ENCODE measurements at places on chromosomes 2 and 18.

GRCh38 chr2:146913476-146913875, 931.4 kb upstream of the ACVR2A start:
- DNase-seq: no peak

- no peak for DNase-seq
Measured at GRCh38 chr2:72007402-72007801, 140.3 kb downstream of the CYP26B1 start.

GRCh38 chr18:55321265-55322177, 266.5 kb downstream of the TCF4 start:
- DNase-seq: peak; percentile 1

- DNase-seq: no peak
Measured at GRCh38 chr2:209519906-209520305, 96.1 kb downstream of the MAP2 start.

DNA sequence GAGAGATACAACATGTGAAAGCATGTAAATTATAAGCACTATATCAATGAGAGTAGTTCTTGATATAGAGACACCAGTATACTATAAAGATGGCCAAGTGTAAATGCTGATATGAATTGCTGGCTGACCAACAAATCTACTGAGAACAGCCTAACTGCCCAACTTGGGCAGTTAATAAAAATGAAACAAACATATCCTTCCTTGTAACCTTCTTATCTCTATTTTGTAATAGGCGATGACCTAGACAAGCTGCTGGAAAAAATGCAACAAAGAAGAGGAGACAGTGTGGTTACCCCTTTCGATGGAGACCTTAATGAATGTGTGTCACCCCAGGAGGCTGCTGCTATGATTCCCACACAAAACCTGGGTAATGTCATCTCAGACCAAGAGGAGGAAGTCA, 148.7 kb downstream of the ESCO1 start:
- DNase-seq: no peak

DNA sequence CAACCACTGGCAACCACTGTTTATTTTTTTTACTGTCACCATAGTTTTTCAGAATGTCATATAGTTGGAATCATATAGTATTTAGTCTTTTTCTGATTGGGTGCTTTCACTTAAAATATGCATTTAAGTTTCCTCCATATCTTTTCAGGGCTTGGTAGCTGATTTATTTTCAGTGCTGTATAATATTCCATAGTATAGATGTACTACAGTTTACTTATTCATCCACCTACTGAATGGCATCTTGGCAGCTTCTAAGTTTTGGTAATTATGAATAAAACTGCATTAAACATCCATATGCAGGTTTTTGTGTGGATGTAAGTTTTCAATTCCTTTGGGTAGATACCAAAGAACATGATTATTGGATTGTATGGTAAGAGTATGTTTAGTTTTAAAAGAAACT, 23.0 kb downstream of the CFAP221 start:
- DNase-seq: no peak

DNA sequence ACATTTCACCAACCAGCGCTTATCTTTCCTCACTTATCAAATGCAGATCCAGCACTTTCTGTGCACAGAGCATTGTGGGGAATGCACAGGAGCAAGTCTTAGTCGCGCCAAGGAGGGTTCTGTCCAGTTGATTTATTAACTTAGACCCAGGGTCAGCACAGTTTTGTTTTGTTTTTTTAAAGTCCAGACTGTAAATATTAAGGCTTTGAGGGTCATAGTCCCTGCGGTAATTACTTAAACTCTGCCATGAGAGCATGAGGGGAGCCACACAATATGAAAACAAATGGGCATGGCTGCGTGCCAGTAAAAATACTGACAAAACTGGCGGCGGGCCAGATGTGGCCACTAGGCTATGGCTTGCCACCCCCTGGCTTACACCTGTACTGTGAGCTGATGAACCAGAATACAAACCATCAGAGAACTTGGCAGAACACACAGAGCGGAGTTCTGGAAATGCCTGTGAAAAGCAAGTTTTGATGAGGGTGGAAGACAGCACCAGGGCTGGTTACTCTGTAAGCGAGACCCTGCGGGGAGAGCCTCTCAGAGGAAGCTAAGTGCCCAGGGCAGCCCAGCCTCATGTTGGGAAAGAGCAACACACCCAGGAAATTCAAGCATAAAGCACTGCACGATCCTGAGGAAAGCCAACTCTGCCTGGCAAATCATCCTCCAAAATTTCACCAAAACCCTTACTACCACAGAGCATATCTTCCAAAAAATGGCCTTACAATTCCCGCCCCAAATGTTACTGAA, 43.6 kb downstream of the L3MBTL4 start:
- no peak for DNase-seq

GRCh38 chr2:152095146-152095545, 3.7 kb downstream of the CACNB4 start:
- no peak for DNase-seq

- no peak for DNase-seq
Measured at GRCh38 chr2:166057370-166058164, 70.3 kb downstream of the SCN1A start.

- DNase-seq: no peak
Measured at GRCh38 chr18:45444040-45444439, 171.2 kb upstream of the SLC14A2 start.

GRCh38 chr2:172792711-172793110, 57.1 kb downstream of the RAPGEF4 start:
- no peak for DNase-seq

DNA sequence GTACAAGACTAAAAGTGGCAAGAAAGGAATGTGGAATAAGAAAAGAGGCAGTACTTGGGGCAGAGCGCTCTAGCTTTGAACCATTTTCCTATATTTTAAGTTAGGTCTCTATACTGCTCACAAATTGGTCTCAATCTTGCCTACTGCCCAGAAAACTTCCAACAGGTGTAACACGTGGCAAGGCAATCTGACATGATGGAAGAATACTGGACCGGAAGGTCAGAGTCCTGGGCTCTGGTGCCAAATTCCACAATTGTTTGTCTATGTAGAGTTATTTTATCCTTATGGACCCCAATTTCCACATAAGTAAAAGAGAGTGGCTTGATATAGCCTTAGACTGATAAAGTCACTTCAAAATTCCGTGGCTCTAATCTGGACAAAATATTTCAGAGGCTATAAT, 28.9 kb downstream of the NHEJ1 start:
- no peak for DNase-seq

DNA sequence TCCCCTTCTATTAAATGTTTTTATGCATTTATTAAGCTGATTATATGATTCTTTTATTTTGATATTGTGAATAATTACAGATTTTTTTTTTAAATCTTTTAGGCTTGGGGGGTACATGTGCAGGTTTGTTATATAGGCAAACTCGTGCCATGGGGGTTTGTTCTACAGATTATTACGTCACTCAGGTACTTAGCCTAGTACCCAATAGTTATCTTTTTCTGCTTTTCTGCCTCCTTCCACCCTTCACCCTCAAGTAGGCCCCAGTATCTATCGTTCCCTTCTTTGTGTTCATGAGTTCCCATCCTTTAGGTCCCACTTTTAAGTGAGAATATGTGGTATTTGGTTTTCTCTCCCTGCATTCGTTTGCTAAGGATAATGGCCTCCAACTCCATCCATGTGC, 92.2 kb upstream of the CWC22 start:
- no peak for DNase-seq

GRCh38 chr2:119486886-119487285, 37.4 kb downstream of the SCTR start:
- DNase-seq: no peak

DNA sequence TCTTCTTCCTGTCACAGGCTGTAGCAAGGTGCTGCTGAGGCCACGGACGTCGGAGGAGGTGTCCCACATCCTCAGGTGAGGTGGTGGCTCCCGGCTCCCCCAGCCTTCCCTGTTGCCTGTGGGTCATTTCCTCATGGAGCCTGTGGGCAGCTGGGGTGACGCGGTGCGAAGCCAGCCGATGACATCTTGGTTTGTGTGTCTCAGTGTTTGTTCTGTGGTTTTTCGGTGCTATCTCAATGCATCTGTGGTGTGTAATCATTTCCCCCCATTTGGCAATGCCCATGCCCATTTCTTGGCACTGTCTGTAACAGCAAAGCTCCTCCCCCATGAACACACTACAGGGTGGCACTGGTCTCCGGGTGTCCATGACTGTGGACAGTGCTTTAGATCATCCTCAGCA, 6.6 kb downstream of the D2HGDH start:
- no peak for DNase-seq

- no peak for DNase-seq
Measured at GRCh38 chr18:68735483-68736343, 20.8 kb upstream of the TMX3 start.

DNA sequence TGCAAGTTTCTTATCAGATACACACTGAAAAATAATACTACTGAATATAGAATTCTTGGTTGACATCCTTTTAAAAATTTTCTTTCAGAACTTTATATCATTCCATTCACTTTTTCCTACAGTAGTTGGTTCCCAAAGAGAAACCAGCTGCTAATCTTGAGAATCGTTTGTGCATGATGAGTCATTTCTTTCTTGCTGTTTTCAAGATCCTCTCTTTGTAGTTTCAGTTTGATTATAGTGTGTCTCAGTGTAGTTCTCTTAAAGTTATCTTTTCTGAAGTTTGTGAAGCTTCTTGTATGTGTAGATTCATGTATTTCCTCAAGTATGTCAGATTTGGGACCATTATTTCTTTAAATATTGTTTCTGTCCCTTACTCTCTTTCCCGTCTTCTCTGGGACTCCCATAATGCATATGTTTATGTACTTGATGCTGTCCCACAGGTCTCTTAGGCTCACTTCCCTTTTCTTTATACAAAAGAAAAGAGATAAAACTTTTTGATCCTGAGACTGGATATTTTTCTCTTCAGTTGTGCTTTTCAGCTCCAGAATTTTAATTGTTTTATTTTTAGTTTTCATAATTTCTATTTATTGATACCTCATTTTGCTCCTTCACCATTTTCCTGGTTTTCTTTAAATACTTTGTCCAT, 801.0 kb downstream of the TDRD15 start:
- no peak for DNase-seq

GRCh38 chr18:3422905-3423304, 27.1 kb upstream of the TGIF1 start:
- DNase-seq: no peak

DNA sequence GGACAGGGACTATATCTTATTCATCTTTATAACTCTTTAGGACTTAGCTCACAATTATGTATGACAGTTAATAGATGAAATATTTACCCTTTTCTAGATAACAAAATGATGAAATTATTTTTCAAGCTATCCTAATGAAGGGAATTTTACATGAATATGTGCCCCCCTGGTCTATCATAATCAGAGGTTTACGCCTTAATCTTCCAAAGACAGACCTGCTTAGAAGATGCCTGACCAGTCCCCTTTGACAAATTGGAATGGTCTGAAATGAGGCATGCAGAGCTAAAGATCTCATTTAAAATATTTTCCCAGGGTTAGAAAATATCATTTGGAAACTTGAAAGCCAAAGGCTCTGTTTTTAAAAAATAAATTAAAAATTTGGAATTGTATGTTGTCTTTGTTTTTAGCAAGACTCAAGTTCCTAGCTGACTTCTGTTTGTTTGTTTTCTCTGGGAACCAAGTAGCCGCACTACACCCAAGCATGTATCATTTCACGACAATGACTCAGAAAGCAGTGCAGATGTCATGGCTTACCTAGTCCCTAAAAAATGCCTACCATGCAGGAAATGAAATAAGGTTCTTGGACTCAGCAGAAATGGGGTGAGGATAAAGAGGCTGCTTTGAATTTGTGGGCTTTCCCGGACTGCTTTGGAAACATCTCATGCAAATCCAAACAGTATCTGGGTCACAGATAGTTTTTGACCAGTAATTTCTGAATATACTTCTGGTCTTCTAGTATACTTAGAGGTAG, 162.1 kb downstream of the ZEB2 start:
- DNase-seq: no peak

GRCh38 chr2:62586981-62587380, 81.0 kb upstream of the TMEM17 start:
- DNase-seq: no peak

DNA sequence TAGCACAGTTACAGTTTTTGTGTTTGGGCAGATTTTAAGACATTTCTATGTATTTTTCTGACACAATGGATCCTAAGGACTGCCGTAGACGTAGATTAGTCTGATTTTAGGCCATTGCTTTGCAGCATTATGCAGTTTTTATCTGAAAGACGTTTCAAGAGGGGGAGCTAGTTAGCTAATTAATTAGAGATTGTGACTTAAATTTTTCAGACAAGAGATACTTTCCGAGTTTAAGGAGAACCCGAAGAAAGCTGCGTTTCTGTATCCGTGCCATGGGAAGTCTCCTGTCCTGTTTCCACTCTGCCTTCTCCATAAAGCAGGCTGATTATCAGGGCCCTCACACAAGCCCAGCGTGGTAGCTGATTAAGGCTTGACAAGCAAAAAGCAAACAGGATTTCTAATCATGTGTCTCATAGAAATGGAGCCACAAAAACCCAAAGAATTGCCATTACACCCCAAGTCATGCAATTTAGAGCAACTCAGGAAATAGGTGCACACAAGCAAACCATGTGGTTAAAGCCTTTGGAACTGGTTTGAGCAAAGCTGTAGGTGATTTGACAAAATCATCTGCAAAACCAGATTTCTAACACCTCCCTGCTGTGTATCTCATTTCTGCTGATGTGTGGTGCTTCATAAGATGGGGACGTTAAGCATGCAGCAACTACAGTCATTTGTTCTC, 808.1 kb downstream of the RNF144A start:
- no peak for DNase-seq

DNA sequence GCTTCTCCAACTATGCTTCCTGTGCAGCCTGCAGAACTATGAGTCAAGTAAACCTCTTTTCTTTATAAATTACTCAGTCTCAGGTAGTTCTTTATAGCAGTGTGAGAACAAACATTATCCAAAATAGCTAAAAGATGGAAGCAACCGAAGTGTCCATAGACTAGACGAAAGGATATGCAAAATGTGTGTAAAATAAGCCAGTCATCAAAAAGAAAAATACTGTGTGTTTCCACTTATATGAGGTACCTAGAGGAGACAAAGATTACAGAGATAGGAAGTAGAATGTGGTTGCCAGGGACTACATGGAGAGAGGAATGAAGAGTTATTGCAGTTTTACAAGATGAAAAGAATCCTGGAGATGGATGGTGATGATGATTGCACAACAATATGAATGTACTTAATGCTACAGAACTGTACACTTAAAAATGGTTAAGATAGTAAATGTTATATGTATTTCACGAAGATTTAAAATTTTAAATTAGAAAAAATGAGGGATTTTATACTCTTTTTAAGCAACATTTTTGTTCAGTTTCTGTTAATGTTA, 99.3 kb upstream of the FN1 start:
- no peak for DNase-seq

- no peak for DNase-seq
Measured at GRCh38 chr2:46114996-46115395, 182.2 kb upstream of the EPAS1 start.

- DNase-seq: no peak
Measured at GRCh38 chr2:233471291-233472035, 95.1 kb downstream of the USP40 start.

- no peak for DNase-seq
Measured at GRCh38 chr2:62812921-62813825, 107.7 kb downstream of the EHBP1 start.

- DNase-seq: no peak
Measured at GRCh38 chr2:222442665-222443064, 18.3 kb downstream of the SGPP2 start.

All from activated naive CD4-positive, alpha-beta T cell (primary cell).